Stimulated activated CD4-positive, alpha-beta T cell treated with anti-CD3 and anti-CD28 coated beads, Interleukin-12 subunit alpha, Interleukin-12 subunit beta, amount 100 ng/mL, for 24 hours (primary cell): ENCODE measurements at places on chromosomes 2 and 18.

DNA sequence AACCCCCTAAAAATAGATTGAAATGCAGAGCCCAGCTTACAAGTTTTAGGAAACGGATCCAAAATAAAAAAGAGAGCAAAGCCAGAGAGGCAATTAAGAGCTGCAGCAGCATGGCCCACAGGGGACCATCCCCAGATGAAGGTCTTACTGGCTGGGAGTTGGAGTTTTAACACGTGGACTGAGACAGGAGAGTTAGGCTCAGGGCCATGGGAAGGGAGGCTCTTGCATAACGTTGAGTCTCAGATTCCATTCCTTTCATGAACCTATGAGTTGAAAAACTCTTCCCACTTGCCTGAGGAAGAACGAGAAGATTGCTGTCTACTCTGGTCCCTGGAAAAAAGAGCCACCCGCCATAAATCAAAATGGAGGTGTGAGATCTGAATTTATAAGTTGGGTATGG lies 101.8 kb upstream of the NDUFV2 start:
- no peak for DNase-seq

GRCh38 chr2:4354678-4355077 lies 651.3 kb downstream of the DCDC2C start:
- no peak for DNase-seq

GRCh38 chr2:207807516-207807915 lies 37.8 kb upstream of the FZD5 start:
- no peak for DNase-seq

DNA sequence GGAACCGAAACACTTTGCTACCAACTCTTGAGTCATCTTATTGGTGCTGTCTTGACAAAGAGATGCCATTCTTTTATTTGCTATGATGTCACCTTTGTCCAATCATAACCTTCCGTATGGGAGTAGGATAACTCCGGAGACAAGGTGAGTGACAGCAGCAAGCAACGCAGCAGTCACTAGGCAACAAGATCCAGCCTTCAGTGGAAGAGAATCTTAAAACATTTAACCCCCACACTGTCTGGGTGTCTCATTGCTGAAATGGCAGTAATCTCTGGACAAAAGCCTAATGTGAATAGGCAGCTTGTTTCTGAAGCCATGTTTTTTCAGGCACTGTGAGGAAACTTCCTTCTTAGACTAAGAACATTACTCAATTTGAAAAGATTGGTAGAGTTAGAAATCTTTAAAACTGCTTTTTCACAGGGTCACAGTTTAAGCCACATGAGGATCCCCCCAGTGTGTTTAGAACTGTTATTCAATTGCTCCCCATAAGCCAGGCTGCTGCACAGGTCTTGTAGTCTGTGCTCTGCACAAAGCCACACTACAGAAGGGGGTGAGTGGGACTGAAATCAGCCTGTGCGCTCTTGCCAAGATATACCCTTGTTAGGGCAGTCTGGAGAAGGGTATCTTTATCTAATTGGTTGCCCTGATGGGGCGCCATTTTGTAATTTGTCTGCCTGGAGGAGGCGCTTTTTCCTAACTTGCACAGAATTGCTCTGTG lies 131.5 kb upstream of the STON1 start:
- DNase-seq, result no peak

DNA sequence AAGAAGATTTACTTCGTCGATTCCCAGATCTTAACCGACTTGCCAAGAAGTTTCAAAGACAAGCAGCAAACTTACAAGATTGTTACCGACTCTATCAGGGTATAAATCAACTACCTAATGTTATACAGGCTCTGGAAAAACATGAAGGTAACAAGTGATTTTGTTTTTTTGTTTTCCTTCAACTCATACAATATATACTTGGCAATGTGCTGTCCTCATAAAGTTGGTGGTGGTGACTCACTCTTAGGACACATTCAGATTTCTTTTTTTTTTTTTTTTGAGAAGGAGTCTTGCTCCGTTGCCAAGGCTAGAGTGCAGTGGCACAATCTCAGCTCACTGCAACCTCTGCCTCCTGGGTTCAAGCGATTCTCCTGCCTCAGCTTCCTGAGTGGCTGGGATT lies 26.8 kb downstream of the MSH2 start:
- DNase-seq, result no peak

DNA sequence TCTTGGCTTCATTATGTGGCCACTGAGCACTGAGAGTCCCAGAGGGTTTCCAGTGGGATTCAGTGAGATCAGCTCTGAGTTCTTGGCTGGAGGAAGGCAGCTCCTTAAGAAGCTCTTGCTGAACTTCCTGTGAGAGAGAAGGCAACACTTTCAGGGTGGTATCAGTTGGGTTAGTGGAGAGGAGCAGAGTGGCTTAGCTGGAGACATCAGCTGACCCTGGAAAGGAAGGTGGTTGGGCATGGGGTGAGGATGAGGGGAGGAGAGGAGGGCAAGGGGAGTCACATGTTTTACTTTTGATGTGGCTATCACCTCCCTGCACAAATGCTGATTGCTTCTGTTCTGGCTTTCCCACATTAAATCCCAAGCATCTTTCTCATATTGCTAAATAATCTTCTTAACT lies 95.1 kb downstream of the ACOXL start:
- DNase-seq, result no peak

- DNase-seq, result no peak
Observed at GRCh38 chr2:240918258-240919091, 12.3 kb downstream of the CROCC2 start.

DNA sequence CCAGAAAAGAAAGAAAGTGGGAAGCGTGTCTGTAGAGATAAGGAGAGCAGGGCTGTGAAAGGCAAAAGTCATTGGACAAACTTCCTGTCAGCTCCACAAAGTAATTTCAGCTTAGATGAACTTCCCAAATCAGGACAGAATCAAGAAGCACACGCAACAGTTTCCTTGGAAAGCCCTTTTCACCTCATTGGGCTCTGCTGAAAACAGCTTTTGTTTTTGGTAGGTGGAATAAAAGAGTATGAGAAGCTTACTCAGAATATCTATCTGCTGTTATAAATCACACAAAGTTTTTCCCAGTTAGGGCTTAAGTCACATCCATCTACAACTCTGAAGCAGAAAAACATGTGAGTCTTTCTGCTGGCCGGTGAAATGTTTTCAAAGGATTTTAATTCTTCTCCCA lies 42.4 kb upstream of the EFEMP1 start:
- DNase-seq, result no peak

DNA sequence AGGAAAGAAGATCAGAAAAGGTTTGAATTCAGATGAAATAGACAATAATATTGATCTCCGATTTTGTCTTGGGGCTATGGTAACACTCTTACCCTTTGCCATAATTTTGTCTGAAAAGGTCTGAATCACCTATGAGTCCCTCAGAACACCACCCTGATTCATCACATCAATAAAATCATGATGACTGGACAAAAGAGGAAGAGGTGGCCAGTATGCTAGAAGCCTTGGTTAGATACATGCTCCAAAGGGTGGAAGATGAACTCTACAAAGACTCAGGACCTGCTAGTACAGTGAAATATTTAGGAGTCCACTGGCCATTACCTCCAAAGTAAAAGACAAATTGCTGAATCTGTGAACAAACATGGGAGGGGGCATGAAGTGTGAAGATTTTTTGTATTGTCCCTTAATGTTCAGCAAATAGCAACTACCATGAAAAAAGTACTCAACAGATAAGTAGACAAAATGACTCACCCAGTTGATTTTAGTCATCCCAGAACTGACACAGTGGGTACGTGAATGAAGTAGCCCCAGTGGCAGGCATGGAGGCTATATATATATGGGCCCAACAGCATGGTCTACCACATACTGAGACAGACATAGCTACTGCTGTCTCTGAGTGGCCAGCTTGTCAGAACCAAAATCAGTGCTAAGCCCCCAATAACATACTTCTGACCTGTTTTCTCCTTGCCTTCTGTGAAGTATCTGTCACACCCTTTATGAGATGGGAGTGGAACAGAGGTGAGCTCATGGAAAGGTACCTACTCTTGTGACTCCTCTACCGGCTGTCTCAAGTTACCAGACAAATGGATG lies 36.5 kb upstream of the GLS start:
- peak; percentile 43 for DNase-seq

GRCh38 chr18:53991805-53992204 lies 232.7 kb downstream of the MBD2 start:
- DNase-seq, result no peak

GRCh38 chr2:100113990-100114433 lies 28.4 kb downstream of the AFF3 start:
- no peak for DNase-seq

GRCh38 chr18:23380001-23380550 lies 73.0 kb upstream of the RIOK3 start:
- no peak for DNase-seq

DNA sequence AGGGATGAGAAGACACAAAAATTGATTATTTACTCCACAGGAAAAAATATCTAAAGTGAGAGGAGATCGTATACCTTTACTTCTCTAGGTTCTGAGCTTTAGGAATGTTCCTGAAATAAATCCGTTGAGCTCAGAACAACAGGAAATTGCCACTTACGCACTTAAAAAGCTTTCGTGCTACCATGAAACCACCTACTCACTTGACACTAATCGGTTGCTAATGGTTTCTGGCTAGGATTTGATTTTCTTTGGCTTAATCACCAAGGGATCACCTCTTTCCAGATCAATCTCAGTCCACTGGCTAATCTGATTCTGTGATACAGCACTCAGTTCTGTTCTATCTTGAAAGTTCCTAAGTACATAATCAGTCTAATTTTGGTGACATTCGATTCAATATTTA lies 419.6 kb downstream of the DLGAP1 start:
- no peak for DNase-seq

GRCh38 chr2:205689820-205690219 lies 7.5 kb downstream of the NRP2 start:
- DNase-seq, result no peak

- DNase-seq, result no peak
Observed at GRCh38 chr2:78263571-78263970, 741.4 kb upstream of the LRRTM4 start.

GRCh38 chr2:97713296-97714083 lies at the start of gene ZAP70:
Gene ZAP70 (plus strand): TSS chr2:97713576. CDS start chr2:97724037, 10,461 bp downstream.
- peak; percentile 31 for DNase-seq

DNA sequence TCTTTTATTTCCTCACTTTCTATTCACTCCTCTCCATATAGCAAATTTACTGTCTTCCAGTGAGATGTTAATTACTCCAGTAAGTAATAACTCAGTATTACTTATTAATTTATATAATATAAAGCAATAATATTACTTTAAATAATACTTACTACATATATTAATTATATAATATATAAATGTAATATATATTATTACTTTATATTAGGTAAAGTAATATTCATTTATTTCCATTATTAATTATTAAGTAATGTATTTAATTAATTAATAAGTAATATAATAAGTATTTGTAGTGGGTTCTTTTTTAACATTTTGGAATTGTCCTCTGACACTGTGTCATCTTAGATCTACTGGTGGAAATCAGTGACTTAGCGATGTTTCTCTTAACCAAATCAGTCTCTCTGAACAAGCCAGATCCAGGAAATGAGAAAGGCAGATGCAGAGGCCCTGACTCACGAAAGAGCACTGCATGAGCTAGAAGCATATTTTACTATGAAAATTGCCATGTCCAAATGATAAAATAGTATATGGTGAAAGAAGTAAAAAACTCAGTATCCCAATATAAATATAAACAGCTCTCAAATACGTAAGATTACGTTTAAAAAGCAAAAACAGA lies 115.9 kb downstream of the DSEL start:
- DNase-seq, result no peak

- no peak for DNase-seq
Observed at GRCh38 chr2:227973241-227973640, 101.8 kb downstream of the DAW1 start.

GRCh38 chr2:226953826-226954225 lies 118.0 kb downstream of the RHBDD1 start:
- DNase-seq, result no peak
